ENCODE measurements at places on chromosomes 13 and 19. TPM values are rescaled to one million over a fixed set of nuclear protein-coding genes. Genes with fewer than 3 reads are reported as not detected.

- no peaks in the 10 kb centered on the region for H3K36me3 ChIP-seq
- DNase-seq = no peak
- H3K27ac ChIP-seq = no peak overlapping the region
- no peaks in the 10 kb centered on the region for H3K27me3 ChIP-seq
- H3K4me1 ChIP-seq = peaks cover 6% of the 10 kb centered on the region
- no peak overlapping the region for H3K4me3 ChIP-seq
Observed at GRCh38 chr13:25756912-25757311, 294.9 kb downstream of the SHISA2 start.

DNA sequence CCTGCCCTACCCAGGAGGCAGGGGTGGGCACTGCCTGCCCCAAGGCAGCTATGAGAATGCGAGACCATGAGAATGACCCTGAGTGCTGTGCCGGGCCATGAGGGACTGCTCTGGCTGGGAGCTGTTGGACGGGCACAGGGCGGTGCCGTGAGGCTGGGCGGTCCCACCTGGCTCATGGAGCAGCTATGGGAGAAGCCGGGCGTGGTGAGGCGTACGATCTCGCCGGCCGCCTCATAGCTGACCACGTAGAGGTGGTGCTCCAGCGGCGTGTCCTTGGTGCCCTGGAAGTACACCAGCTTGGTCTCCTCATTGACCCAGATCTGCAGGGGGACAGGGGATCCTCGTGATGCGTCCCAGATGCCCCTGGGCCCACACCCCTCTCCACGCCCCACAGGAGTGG is 19.3 kb upstream of the MYDGF start:
- H3K4me3 ChIP-seq = no peak overlapping the region
- peaks cover 28% of the 10 kb centered on the region for H3K4me1 ChIP-seq
- no peak overlapping the region for H3K27ac ChIP-seq
- H3K27me3 ChIP-seq = no peaks in the 10 kb centered on the region
- peaks cover 87% of the 10 kb centered on the region for H3K36me3 ChIP-seq

DNA sequence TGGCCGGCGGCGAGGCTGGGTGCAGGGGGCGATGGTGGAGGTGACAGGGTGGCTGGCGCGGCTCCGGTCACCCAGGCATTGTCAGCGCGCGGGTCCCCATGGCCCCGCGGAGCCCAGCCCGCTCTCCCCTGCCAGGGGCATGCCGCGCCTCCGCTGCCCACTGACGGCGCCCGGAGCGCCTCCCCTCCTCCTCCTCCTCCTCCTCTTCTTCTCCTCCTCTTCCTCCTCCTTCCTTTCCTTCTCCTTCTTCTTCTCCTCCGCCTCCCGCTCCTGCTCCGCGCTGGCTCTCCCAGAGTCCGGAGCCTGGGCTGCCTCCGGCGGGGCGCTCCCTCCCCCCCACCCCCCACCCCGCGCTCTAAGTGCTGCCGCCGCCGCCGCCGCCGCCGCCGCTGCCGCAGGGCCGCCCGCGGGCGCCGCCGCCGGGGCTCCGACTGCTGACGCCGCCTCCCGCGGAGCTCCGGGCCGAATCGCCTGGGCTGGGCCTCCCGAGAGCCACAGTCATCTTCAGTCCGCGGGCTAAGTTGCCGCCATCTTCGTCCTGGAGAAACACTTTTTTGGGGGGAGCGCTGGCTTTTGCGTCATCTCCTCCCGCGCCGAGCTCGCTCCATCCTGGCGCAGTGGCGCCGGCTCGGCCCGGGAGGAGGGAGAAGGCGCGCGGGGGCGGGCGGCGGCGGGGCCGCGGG is 348.3 kb downstream of the LIG4 start:
- H3K4me3 ChIP-seq = peak overlapping the region; percentile 51
- H3K4me1 ChIP-seq = no peaks in the 10 kb centered on the region
- DNase-seq = no peak
- no peaks in the 10 kb centered on the region for H3K36me3 ChIP-seq
- H3K27me3 ChIP-seq = peaks cover 59% of the 10 kb centered on the region

GRCh38 chr13:48404952-48405351 is 8.0 kb downstream of the LPAR6 start:
- H3K27me3 ChIP-seq = no peaks in the 10 kb centered on the region
- H3K4me1 ChIP-seq = no peaks in the 10 kb centered on the region
- DNase-seq = no peak

DNA sequence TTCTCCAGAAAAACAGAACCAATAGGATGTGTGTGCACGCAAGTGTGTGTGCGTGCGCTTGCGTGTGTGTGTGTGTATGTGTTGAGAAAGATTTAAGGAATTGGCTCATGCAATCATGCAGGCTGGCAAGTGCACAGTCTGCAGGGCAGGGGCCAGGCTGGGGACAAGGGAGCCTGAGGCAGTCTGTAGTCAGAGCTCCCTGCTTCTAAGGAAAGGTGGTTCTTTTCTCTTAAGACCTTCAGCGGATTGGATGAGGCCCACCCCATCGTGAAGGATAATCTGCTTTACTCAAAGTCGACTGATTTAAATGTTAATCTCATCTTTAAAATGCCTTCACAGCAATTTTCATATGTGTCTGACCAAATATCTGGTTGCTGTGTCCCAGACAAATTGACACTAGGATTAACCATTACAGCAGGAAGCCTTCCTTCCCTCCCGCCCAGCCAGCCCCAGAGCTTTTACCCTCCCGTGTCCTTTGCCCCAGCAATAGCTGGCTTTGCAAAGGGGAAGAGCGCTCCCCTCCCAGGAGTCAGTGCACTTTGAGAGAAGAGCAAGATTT is 15.0 kb upstream of the NAXD start:
- no peak overlapping the region for H3K27ac ChIP-seq
- no peak for DNase-seq
- H3K36me3 ChIP-seq = no peaks in the 10 kb centered on the region
- H3K4me1 ChIP-seq = no peaks in the 10 kb centered on the region
- no peaks in the 10 kb centered on the region for H3K27me3 ChIP-seq

DNA sequence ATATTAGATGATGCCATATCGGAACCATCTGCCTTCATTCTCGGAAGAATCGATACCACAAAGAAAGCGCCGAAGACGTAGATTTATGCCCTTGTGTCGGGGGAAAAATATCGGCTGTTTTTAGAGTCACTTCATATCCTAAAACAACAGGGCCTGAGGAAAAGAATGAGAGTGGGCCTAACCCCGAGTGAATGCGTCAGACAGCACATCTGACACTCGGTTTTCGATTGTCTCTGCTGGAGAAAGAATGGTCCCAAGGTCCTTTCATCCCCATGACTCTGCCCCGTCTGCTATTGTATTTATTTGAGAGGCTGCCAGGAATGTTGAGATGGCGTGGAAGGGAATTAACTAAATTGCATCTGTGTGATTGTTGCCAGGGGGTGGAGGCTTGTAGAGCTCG is 46.1 kb downstream of the CHST8 start:
- no peak for DNase-seq
- no peaks in the 10 kb centered on the region for H3K4me1 ChIP-seq
- no peak overlapping the region for H3K4me3 ChIP-seq
- no peaks in the 10 kb centered on the region for H3K36me3 ChIP-seq

DNA sequence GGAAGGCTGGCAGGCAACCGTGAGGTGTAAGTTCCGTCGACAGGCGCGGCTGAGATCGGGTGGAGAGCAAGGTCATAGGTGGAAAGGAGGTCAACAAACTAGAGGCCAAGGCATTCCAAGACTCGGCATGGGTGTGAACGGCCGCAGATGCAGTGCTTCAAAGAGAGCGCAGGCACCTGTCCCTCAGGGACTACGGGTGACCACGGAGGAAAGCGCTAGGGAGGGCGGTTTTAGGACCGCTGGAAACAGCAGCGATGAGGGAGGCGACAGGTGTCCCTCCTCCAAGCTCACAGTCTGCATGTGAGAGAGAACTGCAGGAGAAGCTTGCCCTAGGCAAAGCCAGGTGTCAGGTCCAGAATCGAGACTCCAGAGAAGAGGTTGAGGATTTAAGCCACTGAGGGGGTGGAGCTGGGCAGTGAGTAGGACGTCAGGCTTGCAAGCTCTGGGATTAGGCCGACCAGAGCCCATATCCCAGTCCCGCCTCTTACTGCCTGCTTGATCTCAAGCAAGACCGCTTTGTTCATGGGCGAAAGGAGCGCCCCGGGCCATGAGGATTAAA is 1.6 kb upstream of the MLNR start:
- H3K4me3 ChIP-seq = no peak overlapping the region
- H3K4me1 ChIP-seq = peaks cover 4% of the 10 kb centered on the region
- H3K27me3 ChIP-seq = no peaks in the 10 kb centered on the region
- no peak for DNase-seq
- H3K27ac ChIP-seq = no peak overlapping the region

- H3K36me3 ChIP-seq = no peaks in the 10 kb centered on the region
- DNase-seq = no peak
- no peak overlapping the region for H3K4me3 ChIP-seq
- H3K4me1 ChIP-seq = no peaks in the 10 kb centered on the region
- peaks cover 3% of the 10 kb centered on the region for H3K27me3 ChIP-seq
Observed at GRCh38 chr19:41783612-41784011, 12.8 kb upstream of the CEACAM3 start.

ASF1B gene
- 0.84 TPM for total RNA-seq

FOXA3 gene
- not detected for total RNA-seq

HCN2 gene
- total RNA-seq = 0.13 TPM

CHMP2A gene
- 98.9 TPM for total RNA-seq

NLRP7 gene
- total RNA-seq = not detected

ERICH6B gene
- not detected for total RNA-seq
